ENCODE measurements at places on chromosomes 4 and X.

GRCh38 chr4:138199568-138200235 is 42.4 kb downstream of the SLC7A11 start:
- no peak for DNase-seq

DNA sequence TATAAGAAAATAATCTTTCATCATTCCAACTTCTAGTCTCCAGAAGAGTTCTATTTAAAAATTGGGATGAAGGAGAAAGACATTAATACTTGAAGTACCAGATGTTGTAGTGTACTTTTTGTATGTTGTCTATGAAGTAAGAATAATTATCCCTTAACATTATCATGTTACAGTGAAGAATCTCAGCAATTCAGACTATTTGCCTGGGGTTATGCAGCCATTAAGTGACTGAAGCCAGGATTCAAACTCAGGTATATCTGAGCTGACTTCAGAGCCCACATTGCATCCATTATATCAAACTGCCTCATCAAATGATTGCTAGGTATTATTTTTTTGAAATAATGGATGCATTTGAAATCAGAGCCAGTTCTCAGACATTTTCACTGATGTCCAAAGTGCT is 76.1 kb upstream of the FHDC1 start:
- DNase-seq: no peak

DNA sequence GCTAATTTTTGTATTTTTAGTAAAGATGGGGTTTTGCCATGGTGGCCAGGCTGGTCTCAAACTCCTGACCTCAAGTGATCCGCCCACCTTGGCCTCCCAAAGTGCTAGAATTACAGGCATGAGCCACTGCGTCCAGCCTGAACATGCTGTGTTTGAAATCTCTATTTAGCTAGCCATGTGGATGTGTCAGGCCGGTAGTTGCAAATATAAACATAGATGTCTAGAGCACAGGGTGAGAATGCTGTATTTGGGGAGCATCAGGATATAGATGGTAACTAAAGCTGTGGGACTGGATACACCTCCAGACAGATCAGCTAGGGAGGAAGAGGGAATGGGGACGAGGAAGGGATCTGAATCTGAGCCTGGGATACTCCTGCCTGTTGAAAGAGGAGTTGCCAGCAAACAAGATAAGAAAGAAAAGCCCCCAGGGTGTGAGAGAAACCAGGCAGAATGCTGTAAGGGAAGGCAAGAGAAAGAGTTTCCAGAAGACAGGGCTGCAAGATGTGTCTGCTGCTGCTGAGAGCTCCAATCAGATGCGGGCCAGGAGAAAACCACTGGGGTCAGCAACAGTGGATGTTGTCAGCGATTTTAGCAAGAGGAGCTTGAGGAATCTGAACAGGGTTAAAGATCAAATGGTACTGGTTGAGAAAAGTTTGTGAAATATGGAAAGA is 177.4 kb downstream of the PALLD start:
- no peak for DNase-seq

GRCh38 chr4:177283167-177283566 is 26.5 kb upstream of the NEIL3 start:
- no peak for DNase-seq

DNA sequence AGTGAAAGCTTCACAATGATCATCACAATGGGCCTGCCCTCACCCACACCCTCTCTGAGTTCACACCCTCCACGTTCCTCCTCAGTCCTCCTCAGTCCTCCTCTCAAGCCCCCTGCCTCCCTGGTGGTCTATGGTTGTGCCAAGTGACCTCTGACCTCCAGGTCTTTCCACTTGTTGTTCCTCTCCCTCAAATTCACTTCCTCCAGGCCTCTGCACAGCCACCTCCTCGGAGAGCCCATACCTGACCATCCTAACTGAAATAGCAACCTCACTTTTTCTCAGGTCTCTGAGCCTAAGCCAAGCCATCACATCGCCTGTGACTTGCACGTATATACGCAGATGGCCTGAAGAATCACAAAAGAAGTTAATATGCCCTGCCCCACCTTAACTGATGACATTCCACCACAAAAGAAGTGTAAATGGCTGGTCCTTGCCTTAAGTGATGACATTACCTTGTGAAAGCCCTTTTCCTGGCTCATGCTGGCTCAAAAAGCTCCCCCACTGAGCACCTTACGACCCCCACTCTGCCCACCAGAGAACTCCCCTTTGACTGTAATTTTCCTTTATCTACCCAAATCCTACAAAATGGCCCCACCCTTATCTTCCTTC is 293.4 kb upstream of the TENM3 start:
- no peak for DNase-seq

- no peak for DNase-seq
These were observed 180.2 kb downstream of the FAM47B start for GRCh38 chrX:35122756-35123155.

- DNase-seq: peak; percentile 95
These were observed 66.0 kb upstream of the C4orf54 start for GRCh38 chr4:99723612-99724011.

- no peak for DNase-seq
These were observed 19.2 kb downstream of the LNX1 start for GRCh38 chr4:53571936-53572599.

DNA sequence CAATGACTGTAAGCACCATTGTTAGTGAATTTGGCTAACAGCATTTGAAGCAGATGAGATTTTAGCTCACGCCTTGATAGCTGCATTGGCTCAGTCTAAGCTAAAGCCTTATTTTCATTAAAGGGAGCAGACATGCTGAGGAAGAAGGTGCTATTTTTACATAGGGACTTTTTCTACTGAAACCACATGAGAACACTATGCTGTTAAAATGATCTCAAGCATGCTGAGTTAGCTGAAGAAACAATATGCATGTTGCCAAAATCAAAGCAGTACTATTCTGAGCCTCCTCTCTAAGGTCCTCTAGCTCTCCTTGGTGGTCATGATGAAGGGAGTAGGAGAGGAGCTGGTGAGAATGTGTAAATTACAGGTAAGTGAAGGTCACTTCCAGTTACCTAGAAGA is 134.4 kb upstream of the JADE1 start:
- no peak for DNase-seq

GRCh38 chr4:119261986-119262385 is 49.5 kb downstream of the USP53 start:
- DNase-seq: no peak

- no peak for DNase-seq
These were observed 11.0 kb downstream of the SRD5A3 start for GRCh38 chr4:55356991-55357461.

DNA sequence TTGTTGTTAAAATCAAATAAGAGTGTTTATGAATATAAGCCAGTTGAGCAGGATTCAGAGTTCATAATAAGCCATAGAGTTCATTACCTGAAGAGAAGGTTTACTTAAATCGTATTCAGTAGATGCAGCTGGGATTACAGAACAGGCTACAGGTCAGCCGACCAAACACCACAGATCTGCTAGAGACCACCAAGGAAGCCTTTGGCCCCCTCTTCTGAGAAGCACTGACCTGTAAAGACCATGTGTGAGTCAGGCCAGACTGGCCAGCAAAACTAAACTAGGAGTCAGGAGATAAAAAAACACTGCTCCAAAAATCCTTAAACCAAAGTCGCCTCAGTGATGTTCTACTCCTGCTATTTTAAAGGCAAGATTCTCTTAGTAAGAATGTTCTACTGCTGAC is 1125.5 kb downstream of the FAT4 start:
- DNase-seq: no peak

- DNase-seq: no peak
These were observed 345.8 kb upstream of the PPARGC1A start for GRCh38 chr4:24235618-24236017.

Measured in COLO829 (cell line).